ENCODE measurements at places on chromosomes 4 and X.

DNA sequence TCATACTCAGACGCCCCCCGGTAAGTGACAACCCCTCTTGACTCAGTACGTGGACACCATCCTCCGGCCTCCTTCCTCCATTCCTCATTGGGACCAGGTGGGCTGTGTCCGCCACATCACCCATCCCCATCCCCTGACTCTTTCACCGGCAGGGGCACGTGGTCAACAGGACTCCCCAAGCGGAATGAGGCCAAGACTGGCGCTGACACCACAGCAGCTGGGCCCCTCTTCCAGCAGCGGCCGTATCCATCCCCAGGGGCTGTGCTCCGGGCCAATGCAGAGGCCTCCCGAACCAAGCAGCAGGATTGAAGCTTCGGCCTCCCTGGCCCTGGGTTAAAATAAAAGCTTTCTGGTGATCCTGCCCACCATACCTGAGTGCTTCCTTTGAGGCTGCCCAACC lies 5.0 kb downstream of the PQBP1 start:
- no peak for DNase-seq

DNA sequence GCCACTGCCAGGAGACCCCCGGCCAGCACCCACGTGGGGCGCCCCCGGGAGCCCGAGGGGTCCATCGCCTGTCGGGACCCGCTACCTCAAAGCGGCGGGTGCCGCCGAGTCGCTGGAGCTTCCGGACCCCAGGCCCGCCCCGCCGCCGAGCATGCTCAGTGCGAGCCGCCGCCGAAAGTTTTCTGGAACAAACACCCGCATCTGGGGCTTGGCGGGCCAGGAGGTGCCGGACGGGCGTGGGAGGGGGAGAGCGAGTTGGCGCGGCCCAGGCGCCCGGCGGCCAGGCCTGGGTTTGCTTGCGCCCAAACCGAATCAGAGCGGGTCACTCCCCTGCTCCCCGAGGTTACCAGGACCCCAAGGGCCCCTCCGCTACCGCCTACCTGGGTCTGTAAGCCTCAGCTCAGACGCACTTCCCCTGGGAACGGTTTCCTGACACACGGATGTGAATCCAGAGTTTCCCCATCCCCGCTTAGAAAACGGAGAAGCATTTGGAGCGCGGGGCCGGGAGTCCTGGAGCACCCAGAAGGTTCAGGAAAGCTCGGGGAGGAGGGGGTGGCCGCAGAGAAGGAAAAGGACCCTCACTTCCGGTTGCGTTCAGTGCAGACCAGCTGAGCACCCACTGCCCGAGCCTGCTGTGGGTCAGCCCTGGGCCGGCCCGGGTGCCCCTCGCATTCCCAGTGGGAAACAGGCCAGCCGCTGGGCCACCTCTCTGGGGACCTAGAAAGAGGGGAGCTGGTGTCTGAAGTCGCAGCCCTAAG lies at the start of gene EVC2:
EVC2 (minus strand) TSS at position 111 of the 758 bp plus-strand sequence; CDS start at position 65, 46 bp downstream.
- DNase-seq, result peak; percentile 54

- peak; percentile 5 for DNase-seq
These were observed 34.7 kb downstream of the RLIM start for GRCh38 chrX:74579597-74580198.

- no peak for DNase-seq
These were observed 47.2 kb downstream of the GYG2 start for GRCh38 chrX:2875798-2876399.

GRCh38 chr4:10704430-10704810 lies 19.9 kb upstream of the CLNK start:
- no peak for DNase-seq
